ENCODE measurements at places on chromosomes 5 and 9.

DNA sequence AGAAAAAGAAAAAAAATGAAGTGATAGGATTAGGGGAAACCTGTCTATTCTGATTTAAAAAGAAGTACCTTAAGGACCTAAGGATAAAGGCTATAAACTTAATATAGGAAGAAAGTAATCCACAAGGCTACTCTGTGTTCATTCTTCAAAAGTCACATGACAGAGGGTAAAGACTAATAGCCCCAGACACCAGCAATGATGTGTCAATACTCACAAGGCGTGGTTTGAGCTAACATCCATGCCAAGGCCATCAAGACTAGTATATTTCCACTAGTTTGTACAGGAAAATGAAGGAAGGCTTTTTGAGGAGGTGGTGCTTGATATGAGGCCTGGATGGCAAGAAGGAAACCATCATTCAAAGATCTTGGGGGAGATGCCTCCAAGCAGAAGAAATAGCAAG is 49.7 kb upstream of the TEX48 start:
- DNase-seq: no peak

DNA sequence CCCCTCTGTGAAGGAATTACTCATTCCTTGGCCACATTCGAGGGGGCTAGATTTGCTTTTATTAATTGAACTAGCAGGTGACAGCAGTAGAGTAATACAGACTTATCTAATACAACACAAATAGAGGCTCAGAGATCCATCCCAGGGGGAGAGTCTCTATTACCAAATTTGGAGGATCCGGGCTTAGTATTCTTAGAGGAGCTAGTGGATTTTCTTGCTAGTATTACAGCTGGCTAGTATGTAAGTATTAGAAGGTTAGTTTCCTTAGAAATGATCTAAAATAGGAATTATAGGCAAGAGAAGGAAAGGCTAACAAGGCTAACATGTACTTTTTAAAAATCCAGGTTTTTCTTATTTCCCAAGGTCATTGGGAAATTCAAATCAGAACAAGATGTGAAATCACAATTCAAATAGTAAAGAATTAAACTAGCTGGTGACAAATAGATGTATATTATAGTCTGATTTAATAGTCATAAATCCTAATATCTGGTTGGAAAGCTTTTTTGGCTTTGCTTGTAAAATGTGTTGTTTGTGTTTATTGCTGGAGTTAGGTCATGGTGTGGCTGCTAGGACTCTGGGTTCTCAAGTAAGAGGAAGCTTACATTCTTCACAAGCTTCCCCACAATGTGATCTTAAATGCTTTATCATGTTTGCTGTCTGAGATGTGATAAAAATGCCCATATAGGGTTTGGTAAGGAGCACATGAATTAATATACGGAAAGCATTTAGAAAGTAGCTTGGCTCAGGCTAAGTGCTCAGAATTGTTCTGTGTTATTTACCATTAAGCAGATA is 160.4 kb upstream of the MPDZ start:
- no peak for DNase-seq

- no peak for DNase-seq
Observed at GRCh38 chr5:1293416-1294205, 1.3 kb downstream of the TERT start.

- DNase-seq: no peak
Observed at GRCh38 chr5:172458976-172459782, 4.9 kb upstream of the SH3PXD2B start.

Data from naive thymus-derived CD8-positive, alpha-beta T cell (primary cell).